HFF-Myc (cell line): ENCODE measurements at places on chromosomes 6 and 20.

GRCh38 chr20:50948132-50948785 lies 10.1 kb downstream of the DPM1 start:
- DNase-seq: no peak

GRCh38 chr20:46253391-46253790 lies 54.9 kb downstream of the CDH22 start:
- DNase-seq: no peak

DNA sequence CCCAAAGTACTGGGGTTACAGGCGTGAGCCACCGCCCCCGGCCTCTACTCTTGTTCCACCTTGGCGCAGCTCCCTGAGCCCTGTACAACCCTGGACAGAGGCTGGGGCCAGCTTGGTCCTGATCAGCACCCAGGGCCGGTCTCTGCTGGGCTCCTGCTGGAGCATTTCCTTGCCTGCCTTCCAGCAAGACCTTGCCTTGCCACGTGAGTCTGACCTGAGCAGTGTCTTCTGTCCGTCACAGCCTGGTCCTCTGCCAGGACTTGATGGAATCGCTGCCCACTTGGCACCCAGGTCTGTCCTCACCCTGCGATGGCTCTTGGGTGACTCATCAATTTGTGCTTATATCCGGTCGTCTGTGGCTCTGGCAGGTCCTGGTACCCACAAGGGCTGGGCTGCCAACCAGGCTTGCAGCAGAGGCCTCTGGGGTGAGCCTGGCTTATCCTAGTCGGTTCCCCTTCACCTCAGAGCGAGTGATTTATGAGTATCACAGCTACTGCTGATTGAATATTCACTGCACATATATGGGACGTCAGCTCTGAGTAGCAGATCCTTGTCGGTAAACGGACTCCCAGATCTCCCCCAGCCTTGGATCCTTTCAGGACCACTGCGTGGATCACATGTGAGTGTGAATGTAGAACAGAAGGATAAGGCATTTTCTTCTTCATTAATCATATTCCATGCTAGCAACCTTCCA lies 10.1 kb upstream of the SULF2 start:
- DNase-seq: no peak

DNA sequence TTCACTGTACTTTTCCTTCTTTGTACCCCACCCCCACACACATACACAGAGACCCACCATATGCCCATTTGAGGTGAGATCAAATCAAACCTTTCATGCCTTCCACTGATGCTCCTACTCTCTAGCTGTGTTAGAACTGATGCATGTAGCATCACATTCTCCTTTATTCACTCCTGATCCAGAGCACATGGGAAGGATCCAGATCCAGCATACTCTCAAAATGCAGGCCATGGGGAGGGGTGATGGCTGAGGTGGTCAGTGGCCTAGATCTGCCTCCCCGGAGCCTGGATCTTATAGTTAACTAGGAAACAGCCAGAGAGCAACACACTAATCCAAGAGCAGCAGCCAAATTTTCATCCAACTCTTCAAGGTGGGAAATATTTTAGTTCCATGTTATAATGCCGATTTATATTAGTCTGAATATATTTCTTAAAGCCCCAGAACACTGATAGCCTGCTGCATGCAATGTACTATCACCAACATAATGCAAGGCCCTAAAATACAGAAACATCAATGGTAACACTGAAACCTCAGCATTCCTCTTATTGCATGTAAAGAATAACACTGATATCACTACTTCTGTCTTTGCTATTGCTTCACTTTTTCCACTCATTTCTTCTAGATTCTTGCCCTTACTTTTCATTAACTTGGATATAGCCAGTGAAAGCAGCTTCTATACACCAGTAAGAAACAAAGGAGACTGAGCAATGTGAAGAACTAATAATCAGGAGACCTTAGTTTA lies 126.8 kb upstream of the BEND6 start:
- DNase-seq: no peak

- DNase-seq: no peak
These were observed 254.3 kb downstream of the SOX4 start for GRCh38 chr6:21847711-21848480.

GRCh38 chr6:3355358-3356055 lies 96.8 kb downstream of the PSMG4 start:
- DNase-seq: no peak

- peak; percentile 49 for DNase-seq
These were observed 156.8 kb upstream of the KCNQ5 start for GRCh38 chr6:72464791-72465691.

GRCh38 chr6:14635195-14635594 lies 517.6 kb downstream of the CD83 start:
- no peak for DNase-seq

DNA sequence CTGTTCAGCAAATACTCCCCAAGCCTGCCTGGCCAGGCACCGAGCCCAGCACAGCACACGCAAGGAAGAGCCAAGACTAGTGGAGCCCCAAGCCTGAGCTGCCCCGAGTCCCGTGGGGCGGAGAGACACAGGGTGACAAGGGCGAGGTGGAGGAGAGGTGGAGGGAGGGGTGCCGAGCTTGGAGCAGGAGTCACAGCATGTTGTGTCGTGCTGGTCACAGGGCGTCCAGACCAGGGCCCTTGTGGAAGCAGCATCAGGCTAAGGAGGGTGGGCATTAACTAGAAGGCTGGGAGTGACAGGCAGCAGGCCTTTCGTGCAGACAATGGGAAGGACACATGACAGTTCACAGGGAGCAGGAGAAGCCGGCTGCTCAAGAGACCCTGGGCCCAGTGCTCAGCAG lies 391.6 kb downstream of the TAF4 start:
- no peak for DNase-seq

GRCh38 chr6:132760256-132760655 lies 2.6 kb upstream of the VNN2 start:
- no peak for DNase-seq

DNA sequence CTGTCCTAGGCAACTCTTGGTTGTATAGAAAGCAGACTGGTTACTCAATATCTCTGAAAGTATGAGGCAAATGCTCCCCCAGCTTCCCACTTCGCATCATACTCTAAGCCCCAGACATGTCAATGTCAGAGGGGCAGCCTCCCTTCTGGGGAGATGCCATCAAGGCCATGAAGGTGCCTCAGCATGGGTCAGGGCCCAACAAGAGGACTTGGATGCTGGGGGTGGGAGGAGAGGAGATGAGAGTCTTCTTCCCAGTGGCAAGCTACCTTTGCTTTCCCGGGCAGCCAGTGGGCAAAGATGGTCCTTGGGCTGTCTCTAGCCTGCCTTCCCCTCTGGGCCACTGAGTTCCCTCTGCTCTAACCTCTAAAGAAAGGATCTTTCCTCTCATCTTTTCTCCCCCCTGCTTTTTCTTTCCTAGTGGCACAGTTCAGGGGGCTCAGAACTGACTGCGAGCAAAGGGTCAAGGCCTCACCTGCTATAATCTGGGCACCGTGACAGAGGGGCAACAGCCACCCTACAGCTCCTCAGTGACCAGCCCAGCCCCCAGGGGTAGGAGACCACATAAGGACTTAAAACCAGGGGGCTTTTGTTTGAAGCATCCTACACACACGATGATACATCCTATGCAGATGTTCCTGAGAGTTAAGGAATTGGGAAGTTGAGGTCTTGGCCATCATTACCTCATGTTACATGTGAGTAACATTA lies 26.2 kb downstream of the MOCS1 start:
- no peak for DNase-seq

DNA sequence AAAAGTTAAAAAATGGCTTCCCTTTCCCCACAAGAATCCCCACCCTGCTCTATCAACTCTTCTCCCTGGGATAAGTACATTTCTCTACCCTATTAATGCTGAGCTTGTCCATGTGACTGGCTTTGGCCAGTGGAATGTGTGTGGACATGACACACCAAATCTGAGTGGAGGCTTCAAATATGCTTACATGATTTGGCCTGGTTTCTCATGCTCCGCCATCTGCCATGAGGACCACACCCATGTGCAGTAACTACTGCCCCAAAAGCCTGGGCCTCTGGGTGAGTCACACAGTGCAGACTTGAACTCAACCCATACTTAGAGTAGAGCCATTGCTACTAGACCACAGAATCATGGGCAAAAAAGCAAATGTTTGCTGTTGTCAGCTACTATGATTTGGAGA lies 65.4 kb downstream of the PRND start:
- peak; percentile 31 for DNase-seq

GRCh38 chr6:70413992-70414494 lies 735 bp downstream of the FAM135A start:
- no peak for DNase-seq

GRCh38 chr6:44289726-44290260 lies 19.5 kb downstream of the TMEM151B start:
- no peak for DNase-seq
